Heart left ventricle (tissue), 16 donors: ENCODE measurements at places on chromosomes 7 and 10.

DNA sequence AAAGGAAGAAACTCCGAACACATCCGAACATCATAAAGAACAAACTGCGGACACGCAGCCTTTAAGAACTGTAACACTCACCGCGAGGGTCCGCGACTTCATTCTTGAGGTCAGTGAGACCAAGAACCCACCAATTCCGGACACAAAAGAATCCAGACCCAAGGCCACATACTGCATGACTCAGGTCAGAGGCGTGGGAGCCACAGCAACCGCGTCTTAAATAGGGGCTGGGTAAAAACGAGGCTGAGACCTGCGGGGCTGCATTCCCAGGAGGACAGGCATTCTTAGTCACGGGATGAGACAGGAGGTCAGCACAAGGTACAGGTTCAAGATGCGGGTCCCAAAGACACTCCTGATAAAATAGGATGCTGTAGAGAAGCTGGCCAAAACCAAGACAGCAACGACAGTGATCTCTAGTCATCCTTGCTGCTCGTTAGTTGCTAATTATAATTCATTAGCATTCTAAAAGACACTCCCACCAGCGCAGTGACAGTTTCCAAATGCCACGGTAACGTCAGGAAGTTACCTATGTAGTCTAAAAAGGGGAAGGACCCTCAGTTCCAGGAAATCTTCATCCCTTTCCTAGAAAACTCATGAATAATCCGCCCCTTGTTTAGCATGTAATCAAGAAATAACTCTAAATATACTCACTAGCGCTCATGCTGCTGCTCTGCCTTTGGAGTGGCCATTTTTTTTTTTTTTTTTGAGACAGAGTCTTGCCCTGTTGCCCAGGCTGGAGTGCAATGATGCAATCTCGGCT lies 19.3 kb downstream of the AP5Z1 start:
- DNase-seq: no peak

DNA sequence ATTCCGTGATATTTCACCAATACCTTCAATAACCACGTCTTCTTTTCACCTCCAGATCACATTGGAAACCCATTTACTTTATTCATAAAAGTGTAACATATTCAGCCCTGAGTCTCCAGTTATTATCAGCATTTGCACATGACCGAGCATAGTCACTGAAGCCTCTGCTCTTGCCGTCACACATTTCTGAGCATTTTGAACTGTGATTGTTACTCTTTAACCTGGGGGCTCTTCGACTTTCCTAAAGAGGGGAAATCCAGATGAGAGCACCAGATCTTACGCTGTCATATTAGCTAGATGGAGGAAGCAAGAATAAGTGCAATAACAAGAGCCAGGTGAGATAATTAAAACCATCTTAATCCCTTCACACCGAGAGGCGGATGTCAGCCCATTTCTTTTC lies 260.0 kb upstream of the NRP1 start:
- no peak for DNase-seq

DNA sequence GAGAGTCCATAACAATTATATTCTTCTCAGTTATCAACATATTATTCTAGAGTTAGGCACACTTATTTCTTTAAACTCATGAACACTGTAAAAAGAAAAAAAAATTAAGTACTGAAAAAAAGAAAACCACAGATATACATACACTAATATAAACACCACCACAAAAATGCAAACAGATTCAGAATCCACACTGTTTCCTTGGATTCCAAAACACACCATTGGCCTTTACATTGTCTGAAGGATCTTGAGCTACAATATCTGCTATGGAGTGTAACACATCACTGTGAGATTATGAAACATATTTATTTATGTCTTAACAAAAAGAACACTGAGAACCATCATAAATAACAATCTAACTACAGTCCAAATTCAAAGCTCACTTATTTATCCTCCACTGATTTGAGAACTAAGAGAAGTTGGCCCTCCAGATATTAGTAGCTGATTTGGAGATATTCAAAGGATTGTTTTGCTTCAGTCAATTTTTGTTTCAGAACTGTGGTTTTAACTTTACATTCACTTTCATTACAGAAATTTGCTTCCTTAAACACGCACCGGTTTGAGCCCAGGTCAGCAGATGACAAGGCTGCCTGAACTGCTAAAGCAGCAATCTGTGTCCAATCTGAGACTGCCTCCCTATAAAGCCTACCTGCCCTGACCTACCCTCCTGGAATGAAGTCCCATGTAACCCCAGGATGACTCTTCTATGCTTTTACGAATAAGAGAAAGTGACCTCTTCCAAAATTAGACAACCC lies 47.0 kb upstream of the CDK1 start:
- no peak for DNase-seq

- DNase-seq: no peak
Measured at GRCh38 chr10:131083915-131084790, 227.4 kb downstream of the TCERG1L start.

GRCh38 chr10:125080984-125081383 lies 79.4 kb downstream of the CTBP2 start:
- DNase-seq: no peak

DNA sequence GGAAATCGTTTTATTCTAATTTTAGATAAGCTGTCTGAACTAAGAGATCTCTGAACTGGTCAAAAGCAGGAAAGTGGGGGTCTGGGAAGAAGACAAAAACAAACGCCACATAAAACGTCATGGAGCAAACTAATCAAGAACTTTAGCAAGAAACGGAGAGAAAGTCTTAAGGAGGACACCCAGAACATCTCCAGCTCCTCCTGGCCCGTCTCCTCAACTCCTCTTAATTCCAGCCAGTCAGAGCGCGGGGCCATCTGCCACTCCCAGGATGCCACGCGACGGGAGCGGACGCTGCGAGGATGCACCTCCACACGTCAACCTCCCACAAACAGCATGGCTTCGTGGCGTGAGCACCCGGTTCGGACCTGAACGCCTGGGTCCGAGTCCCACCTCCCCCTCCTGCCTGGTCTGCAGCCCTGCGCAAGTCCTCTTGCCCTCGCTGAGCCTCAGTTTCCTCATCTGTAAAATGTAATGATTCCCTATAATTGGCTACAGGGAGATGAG lies 598 bp downstream of the MMS19 start:
- peak; percentile 77 for DNase-seq

DNA sequence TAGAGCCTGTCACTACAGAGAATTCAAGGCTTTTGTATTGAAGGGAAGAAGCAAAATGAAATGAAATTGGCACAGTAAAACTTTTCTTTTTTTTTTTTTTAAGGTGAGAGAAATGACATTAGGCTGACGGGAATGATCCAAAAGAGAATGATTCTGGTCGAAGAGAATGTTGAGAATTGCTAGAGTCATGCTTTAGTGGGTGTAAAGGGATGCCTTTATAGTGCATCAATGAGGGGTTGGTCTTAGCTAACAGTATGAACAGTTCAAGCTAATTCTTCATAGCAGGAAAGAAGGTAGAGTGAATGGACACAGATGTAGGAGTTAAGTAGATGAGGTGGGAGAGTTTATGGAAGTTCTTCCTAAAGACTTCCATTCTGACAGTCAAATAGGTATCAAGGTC lies 32.3 kb upstream of the LSM8 start:
- no peak for DNase-seq
